ENCODE measurements at places on chromosomes 3 and 15.

DNA sequence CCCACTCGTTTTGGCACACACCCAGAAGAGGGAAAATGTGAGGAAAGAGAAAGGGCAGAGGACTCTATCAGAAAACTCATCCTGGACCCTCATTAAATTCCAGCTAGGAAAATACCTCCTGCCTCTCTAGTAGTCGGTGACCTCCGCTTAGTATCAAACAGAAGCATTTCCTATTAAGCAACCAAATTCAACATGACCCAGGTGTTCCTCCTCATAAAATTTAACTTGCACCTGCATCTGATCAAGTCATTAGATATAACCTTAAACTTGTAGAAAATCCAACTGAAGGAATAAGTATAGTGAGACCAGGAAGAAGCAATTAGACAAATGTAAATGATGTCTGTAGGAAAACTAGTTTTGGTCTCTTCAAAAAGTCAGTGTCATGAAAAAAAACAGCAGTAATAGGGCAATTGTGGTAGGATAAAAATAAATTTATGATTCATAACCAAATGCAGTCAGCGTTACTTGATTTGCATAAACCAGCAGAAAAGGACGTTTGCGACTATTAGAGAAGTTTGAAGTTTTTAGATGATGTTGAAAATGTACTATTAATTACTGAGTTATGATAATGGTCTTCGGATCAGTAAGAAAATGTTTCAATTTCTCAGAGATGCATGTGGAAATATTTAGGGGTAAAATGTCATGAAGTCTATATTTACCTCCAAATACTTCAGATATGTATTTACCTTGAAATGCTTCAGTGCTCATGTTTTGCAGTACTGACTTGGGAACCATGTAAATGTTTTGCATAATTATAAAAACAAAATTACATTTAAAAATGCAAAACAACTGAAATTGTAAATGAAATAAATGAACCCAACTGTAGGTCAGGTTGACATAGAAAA is 44.6 kb downstream of the LDHAL6B start:
- DNase-seq = no peak

GRCh38 chr3:88596451-88596850 is 446.7 kb downstream of the C3orf38 start:
- no peak for DNase-seq

- DNase-seq = no peak
These were observed 49.0 kb downstream of the KY start for GRCh38 chr3:134601539-134602439.

DNA sequence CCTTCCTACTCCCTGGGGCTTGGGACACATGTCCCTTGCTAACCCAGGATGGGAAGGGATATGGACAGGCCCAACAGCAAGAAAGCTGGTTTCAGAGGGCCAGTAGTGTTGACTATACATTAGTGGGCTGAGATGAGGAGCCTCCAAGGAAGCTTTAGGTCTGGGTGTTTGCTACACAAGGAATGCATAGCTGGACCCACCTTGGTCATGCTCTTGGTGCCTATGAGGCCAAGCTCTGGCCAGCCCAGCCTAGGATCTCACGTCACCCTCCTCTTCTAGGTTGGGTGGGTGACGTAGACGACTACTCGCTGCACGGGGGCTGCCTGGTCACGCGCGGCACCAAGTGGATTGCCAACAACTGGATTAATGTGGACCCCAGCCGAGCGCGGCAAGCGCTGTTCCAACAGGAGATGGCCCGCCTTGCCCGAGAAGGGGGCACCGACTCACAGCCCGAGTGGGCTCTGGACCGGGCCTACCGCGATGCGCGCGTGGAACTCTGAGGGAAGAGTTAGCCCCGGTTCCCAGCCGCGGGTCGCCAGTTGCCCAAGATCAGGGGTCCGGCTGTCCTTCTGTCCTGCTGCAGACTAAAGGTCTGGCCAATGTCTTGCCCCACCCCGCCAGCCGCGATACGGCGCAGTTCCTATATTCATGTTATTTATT is 653 bp upstream of the WDR6 start:
- no peak for DNase-seq
